ENCODE measurements at places on chromosomes 16 and 17.
A peak's percentile ranks its signal among the peaks of the same experiment; 100 is the strongest.

- no peak for DNase-seq
Measured at GRCh38 chr17:76003915-76004314, 3.3 kb downstream of the CDK3 start.

GRCh38 chr17:44247440-44247841 lies 20.5 kb downstream of the SLC4A1 start:
- DNase-seq = no peak

DNA sequence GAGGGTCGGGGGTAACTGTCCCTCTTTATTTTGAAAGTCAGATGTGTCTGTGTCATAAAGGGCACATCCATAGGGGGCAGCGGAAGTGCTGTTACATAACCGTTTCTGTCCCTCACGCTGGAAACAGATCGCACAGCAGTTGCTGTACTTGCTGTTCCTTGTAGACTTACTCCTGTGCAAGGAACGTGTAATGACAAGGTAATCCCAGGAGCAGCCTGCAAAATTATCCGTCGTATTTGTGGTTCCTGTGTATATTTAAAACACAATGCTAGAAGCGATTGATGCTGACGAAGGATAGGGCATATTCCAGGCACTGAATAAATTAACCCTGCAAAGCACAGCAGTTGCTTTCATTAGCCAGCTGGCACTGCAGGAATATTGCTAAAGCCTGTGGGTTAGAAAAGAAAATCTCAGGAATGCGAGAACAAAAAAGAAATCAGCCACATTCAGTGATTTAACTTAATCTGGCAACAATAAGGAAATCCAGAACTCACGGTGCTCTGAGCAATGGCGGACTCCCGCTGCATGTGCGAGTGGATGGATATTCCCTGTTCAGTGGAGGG lies 76.2 kb downstream of the SPECC1 start:
- DNase-seq = no peak

DNA sequence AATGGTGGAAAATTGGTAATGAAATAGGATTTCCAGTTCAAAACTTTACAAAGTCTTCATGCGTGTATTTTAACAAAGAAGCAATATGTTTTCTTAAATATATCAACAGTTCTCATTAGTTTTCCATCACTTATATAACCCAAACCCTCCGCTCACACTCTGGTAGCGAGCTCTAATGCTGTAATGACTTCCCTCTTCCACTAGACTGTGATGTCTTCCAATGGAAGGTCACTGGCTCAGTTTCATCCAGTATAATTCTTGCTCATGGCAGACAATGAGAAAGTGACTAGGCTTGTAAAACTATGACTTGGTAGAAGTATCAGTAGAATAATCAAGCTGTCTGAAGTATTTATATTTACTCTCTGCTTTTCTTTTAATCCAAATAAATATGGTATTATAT lies 32.8 kb downstream of the NETO2 start:
- no peak for DNase-seq

DNA sequence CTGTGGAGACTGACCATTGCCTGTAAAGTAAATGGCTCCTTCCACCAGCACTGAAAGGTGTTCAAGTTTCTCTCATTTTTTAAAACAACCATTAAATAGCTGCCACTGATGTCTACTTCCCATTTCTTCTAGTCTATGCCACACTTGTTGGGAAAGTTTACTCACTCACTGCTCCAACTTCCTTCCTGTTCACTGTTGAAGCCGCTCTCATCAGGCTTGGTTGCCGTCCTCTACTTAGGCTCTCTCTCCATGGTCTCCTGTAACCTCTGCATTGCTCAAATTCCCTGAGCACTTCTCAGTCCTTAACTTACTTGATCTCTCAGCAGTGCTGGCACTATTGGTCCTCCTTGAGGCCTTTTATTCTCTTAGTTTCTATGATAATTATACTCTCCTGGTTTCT lies 32.4 kb downstream of the SNX11 start:
- no peak for DNase-seq

DNA sequence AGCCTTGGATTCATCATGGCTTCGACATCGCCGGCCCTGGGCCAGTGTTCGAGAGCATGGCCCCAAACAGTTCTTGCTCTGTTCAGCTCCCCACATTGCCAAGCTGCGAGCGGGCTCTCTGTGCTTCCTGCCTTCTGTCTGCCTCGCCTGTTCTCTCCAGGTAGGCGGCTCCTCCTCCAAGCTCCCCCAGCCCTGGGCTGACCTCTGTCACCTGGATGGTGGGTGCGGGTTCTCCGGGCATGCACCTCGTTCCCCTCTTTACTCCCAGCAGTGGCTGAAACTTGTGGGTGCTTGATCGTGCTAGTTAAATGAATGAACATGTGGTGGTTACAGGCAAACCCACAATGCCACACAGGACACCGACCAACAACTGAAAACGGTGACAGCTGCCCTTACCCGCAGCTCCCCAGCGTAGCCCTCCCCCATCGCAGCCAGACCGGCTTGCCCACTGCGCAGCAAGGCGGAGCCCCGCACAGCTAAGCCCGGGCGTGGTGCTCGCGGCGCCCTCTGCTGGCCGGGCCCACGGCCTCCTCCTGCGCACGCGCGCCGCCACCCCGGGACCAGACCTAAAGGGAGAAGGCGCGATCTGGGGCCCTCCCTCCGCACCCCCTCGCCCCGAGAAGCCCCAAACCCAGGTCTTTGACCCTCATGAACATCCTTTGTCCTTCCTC lies 23.0 kb upstream of the EIF1 start:
- DNase-seq = peak; percentile 93

Measured in activated T-cell treated with anti-CD3 and anti-CD28 coated beads, Interleukin-2, amount 50 U/mL, for 48 hours (primary cell).